LHCN-M2 (cell line): ENCODE measurements at places on chromosomes 12 and 14. TPM values are rescaled to one million over a fixed set of nuclear protein-coding genes. Genes with fewer than 3 reads are reported as not detected.
A peak's percentile ranks its signal among the peaks of the same experiment; 100 is the strongest.

DBX2 gene
- total RNA-seq: not detected in 2 replicates

DNA sequence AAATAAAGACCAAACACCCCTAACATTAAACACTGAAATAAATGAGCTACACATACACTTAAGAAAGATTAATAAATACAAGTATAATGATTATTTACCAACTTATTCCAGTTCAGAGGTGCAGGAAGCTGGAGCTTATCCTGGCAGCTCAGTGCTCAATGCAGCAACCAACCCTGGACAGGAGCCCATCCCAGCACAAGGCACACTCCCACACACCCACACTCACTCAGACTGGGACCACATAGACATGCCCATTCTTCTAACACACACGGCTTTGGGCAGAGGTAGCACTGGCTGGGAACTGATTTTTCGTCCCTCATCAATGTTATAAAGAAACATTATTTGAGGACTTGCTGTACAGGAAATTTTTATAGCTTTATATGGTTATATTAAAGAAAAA lies 797.4 kb downstream of the RPS29 start:
- no peak for DNase-seq

SCN8A gene
- 7.2 and 7.4 TPM in 2 replicates for total RNA-seq

DNA sequence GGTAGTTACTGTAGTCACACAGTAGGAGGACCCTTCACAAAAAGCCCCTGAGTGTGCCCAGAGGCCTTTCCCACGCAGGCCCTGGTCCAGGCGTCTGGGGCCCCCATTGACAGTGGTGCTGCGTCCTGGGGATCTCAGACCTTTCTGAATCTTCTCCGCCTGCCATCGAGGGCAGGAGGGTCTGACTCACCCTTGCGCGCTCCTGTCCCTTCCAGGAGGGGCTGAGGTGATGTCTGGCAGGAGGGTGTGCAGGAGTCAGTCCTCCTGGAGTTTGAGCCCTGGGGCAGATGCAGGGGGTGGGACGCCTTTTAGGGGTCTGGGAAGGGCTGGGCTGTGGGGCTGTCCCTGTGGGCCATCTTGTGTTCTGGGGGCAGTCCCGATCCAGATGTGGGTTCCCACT lies 386.8 kb downstream of the TMEM121 start:
- no peak for DNase-seq

GRCh38 chr12:39393890-39394289 lies 49.0 kb downstream of the KIF21A start:
- no peak for DNase-seq

P2RX2 gene
- not detected in 2 replicates for total RNA-seq

OLR1 gene
- total RNA-seq: not detected in 2 replicates

DNA sequence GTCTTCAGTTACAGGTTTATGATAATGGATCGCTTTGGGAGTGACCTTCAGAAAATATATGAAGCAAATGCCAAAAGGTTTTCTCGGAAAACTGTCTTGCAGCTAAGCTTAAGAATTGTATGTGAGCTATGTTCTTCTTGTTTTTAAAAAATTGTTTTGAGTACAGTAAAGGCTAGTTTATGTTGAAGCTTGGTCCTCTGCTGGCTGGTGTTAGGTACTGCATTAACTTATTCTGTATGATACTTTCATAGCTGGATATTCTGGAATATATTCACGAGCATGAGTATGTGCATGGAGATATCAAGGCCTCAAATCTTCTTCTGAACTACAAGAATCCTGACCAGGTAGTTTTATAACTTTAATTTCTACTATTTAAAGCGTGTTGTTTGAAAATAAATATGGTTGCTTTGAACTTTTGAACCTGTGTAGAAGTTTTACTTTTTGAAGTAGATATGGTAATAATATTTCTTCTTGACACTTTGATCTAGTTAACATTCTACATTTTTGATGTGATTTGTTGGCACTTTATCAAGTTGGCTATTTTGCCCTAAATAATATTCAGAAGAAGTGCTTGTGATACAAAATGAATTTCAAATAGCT lies 55.7 kb downstream of the VRK1 start:
- DNase-seq: peak; percentile 42

DNA sequence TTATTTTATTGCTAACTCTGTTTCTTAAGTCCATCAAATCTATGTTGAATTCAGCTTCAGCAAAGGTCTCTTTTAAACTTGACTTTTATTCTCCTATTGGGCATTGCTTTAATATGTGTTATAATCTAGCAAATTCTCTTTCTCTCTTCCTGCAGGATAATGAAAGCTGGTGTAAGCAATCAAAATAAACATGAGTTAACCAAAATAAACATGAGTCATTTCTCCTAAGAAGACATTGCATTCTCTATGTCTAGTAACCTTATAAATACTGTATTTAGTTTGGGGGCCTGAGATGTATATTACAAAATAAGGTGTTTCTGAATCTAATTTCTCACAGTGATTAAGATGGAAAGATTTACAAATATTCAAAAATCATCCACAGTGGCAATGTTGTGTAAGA lies 739.1 kb upstream of the ATXN7L3B start:
- DNase-seq: no peak

DNA sequence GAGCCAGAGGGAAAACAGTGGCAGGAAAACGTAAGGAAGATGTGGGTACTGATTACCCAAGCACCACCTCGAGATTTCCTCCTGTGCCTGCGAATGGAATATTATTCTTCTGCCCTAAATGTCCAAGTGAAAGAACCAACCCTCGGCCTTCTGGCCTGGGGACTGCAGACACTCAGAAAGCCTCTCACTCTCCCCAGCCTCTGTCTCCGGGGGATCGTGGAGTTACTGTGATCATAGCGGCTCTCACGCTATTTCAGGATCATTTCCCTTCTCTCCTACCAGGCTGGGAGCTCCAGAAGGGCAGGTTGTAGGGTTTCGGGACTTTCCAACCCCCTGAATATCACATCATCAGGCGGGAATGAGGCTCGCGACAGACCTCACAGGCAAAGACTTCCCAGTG lies 68.9 kb downstream of the KDM2B start:
- DNase-seq: no peak
